ENCODE measurements at places on chromosomes 12 and 14. TPM values are rescaled to one million over a fixed set of nuclear protein-coding genes. Genes with fewer than 3 reads are reported as not detected.
A peak's percentile ranks its signal among the peaks of the same experiment; 100 is the strongest.

DNA sequence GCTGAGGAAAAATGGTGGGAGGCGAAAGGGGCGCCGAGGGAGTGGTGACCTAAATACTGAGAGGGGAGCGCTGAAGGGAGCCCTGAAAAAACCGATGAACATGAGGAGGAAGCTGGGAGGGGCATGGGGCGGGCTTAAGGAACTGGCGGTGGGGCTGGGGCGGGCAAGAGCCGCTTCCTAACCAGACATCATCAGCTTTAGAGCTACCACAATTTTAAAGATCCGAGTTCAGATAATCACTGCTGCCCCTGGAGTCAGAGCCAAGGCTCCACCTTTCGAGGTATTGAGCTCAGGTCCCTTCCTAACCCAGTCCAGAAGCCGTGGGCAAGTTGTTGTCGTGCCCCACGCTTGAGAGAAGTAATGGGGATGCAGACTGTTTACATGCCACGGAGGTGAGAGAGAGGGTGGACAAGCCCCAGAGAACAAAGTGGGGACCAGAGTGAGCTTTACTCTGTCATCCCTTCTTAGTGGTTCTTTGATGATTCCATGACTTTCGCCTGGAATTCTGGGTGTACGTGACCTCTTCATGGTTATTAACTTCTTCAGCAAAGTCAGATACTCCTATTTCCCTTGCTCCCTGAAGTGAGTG lies 393 bp downstream of the ORMDL2 start:
- no peak overlapping the region for H3K27ac ChIP-seq
- DNase-seq = no peak
- H3K4me3 ChIP-seq = peak overlapping the region; percentile 90
- H3K36me3 ChIP-seq = peaks cover 13% of the 10 kb centered on the region
- no peaks in the 10 kb centered on the region for H3K27me3 ChIP-seq
- peaks cover 14% of the 10 kb centered on the region for H3K4me1 ChIP-seq

- no peaks in the 10 kb centered on the region for H3K36me3 ChIP-seq
- H3K27ac ChIP-seq = no peak overlapping the region
- H3K4me3 ChIP-seq = no peak overlapping the region
Observed at GRCh38 chr14:73339846-73340595, 102.7 kb downstream of the PAPLN start.

GRCh38 chr14:78342879-78343278 lies 172.7 kb downstream of the NRXN3 start:
- no peaks in the 10 kb centered on the region for H3K27me3 ChIP-seq
- no peak for DNase-seq
- H3K4me1 ChIP-seq = peaks cover 26% of the 10 kb centered on the region
- H3K36me3 ChIP-seq = no peaks in the 10 kb centered on the region
- no peak overlapping the region for H3K4me3 ChIP-seq

DNA sequence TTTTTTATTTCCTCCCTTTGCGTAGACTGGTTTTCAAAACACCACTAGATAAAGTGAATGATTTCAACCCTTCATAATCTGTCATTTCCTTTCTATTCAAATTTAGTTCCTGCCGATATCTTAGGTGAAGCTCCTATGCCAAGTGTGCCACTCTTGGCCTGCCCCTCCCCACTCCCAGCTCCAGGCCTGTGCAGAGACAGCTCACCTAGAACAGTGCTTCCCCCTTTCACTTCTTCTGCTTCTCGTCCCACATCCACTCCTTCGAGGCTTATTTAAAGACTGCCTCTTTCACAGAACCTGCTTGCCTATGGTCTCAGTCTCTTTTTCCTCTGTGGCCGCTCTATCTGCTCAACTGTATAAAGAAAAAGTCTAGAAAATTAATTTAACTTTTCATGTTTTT lies 473.8 kb downstream of the RAD51B start:
- peaks cover 30% of the 10 kb centered on the region for H3K4me1 ChIP-seq
- H3K27ac ChIP-seq = no peak overlapping the region
- H3K36me3 ChIP-seq = no peaks in the 10 kb centered on the region

DNA sequence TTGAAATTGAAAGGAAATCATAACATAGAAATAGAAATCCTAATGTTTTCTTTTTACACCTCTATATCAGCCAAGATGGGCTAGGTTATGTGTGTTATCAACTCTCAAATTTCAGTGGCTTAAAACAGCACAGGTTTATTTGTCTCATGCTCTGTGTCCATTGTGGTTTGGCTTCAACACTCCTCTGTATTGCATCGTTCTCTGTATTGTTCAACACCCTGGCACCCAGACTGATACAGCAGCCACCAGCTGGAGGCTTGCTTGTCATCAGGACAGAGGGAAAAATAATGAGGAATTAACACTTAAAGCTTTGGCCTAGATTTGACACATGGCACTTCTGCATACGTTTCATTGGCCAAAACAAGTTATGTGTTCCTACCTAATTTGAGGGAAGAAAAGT lies 234.2 kb upstream of the ARHGAP5 start:
- no peaks in the 10 kb centered on the region for H3K4me1 ChIP-seq
- no peaks in the 10 kb centered on the region for H3K27me3 ChIP-seq
- no peak for DNase-seq

DNA sequence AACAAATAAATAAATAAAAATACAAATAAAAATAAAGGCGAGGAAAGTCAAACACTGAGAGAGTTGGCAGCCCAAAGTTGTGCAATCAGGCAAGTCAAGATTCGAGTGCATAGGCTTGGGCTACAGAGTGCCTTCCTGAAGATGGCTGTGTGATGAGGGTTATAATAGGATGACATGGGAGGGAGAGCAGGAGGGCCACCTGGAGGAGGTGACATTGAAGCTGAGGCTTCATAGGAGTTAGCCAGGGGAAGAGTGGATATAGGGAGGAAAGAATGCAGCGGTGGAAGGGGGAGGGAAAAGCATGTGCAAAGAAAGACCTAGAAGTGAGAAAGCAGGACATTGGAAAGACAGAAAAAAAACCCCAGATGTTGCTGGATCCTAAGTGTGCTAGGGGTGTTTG lies 53.1 kb downstream of the YEATS4 start:
- no peaks in the 10 kb centered on the region for H3K36me3 ChIP-seq
- H3K4me1 ChIP-seq = peaks cover 7% of the 10 kb centered on the region
- H3K27ac ChIP-seq = no peak overlapping the region
- DNase-seq = no peak
- H3K27me3 ChIP-seq = no peaks in the 10 kb centered on the region

DNA sequence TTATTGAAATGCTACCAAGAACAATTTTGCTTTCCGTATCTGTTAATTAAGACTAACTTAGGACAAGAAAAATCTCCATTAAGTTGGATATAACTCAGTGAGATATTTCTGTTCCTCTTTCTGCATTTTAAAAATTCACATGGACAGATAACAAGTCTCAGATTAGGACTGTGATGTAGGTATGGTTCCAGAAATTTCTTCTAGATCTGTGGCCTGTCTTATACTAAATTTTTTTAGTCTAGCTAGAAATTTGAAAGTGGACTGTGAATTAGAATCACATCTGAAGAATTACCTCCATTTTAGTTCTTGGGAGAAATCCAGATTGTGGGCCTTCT lies 41.6 kb downstream of the USP15 start:
- no peak overlapping the region for H3K4me3 ChIP-seq
- H3K27ac ChIP-seq = no peak overlapping the region
- DNase-seq = no peak
- no peaks in the 10 kb centered on the region for H3K27me3 ChIP-seq
- H3K4me1 ChIP-seq = no peaks in the 10 kb centered on the region

DNA sequence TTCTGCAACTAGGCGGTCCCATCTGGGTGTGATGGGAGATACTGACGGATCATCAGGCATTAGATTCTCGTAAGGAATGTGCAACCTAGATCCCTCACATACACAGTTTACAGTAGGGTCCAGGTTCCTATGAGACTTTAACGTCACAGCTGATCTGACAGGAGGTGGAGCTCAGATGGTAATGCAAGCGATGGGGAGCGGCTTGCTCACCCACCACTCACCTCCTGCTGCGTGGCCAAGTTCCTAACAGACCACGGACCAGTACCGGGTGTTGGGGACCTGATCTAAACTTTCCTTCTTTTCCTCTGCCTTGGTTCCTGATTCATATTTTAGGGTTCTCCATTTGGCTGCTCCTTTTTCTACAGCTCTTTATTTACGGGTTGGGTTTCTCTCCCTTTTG lies 479.8 kb downstream of the BCAT1 start:
- H3K27ac ChIP-seq = no peak overlapping the region
- no peaks in the 10 kb centered on the region for H3K4me1 ChIP-seq
- no peaks in the 10 kb centered on the region for H3K36me3 ChIP-seq
- no peak overlapping the region for H3K4me3 ChIP-seq
- no peaks in the 10 kb centered on the region for H3K27me3 ChIP-seq

DNA sequence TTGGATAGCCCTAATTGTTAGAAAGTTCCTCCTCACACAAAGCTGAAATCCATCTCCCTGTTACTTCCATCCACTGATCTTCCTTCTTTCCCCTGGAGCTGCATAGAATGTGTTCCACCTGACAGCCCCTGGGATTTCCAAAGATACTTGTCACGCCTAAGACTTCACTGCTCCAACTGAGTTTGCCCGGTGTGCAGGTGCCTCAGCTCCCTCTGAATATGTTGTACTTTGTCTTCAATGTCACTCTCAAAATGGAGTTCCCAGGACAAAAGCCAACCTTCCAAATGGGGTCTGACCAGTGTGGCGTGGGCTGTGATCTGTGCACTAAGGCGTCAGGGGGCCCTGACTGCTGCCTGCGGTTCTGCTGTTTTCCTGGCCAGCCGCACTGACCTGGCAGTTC lies 42.8 kb downstream of the CACNA2D4 start:
- no peak overlapping the region for H3K4me3 ChIP-seq
- no peaks in the 10 kb centered on the region for H3K36me3 ChIP-seq
- no peaks in the 10 kb centered on the region for H3K4me1 ChIP-seq
- H3K27me3 ChIP-seq = no peaks in the 10 kb centered on the region
- H3K27ac ChIP-seq = no peak overlapping the region

DNA sequence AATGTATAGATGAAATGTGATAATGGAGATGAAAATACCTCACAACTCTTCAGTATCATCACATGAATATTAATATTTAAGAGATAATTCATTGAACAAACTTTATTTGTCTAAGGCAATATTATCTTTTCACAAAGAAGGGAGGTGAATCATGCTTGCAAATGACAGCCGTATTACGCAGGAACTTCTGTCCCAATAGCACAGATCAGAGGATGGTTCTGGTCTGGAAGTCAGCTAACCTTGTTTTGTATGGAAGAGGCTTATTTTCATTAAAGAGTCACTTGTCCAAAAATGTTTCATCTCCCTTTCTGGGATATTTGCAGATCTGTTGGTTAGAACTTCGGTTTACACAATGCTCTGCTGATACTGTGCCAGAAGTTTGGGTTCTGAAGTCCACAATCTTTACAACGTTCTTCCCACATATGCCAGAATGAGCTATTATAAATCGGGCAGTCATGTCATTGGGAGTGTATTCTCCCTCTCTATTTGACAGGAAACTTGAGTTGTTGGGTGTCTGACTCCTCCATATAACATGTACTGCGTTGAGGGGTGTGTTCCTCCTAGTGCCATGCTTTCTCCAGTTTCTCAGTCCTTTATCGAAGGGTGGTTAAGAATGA lies 29.8 kb downstream of the YY1 start:
- no peak overlapping the region for H3K27ac ChIP-seq
- no peak for DNase-seq
- no peaks in the 10 kb centered on the region for H3K27me3 ChIP-seq
- H3K4me1 ChIP-seq = no peaks in the 10 kb centered on the region
- no peaks in the 10 kb centered on the region for H3K36me3 ChIP-seq

TPPP2 gene
- not detected for total RNA-seq

FOXN4 gene
- total RNA-seq = not detected

GDF3 gene
- not detected for total RNA-seq
